ENCODE measurements at places on chromosomes 12 and 14. TPM values are rescaled to one million over a fixed set of nuclear protein-coding genes. Genes with fewer than 3 reads are reported as not detected.

HOXC6 gene
- total RNA-seq = 4.4 TPM

GALNT8 gene
- not detected for total RNA-seq

MYH6 gene
- total RNA-seq = 0.03 TPM

DIO3 gene
- total RNA-seq = not detected

IFNG-AS1 gene
- not detected for total RNA-seq

MANSC4 gene
- total RNA-seq = not detected

DHRS4L2 gene
- 34.0 TPM for total RNA-seq

TMEM119 gene
- total RNA-seq = 0.16 TPM

SERPINA6 gene
- total RNA-seq = 1.4 TPM

KCNH3 gene
- 1.2 TPM for total RNA-seq

CD163L1 gene
- total RNA-seq = 0.17 TPM

RFX4 gene
- total RNA-seq = not detected

EIF2S3B gene
- 0.29 TPM for total RNA-seq

STYX gene
- total RNA-seq = 4.3 TPM

TMEM132C gene
- total RNA-seq = not detected

OR4K14 gene
- total RNA-seq = not detected

TPPP2 gene
- not detected for total RNA-seq

LBHD2 gene
- not detected for total RNA-seq

CHMP4A gene
- 81.2 TPM for total RNA-seq

All from A549 treated with GW870086 at 1 μM for 4 hours (cell line).